Fibroblast of skin of left biceps (primary cell): ENCODE measurements at places on chromosomes 11 and 22.

GRCh38 chr22:28155808-28156207 lies 236.8 kb upstream of the PITPNB start:
- DNase-seq: no peak

GRCh38 chr11:57111619-57112018 lies 70.1 kb upstream of the LRRC55 start:
- no peak for DNase-seq

GRCh38 chr11:94856443-94856842 lies 88.3 kb downstream of the AMOTL1 start:
- DNase-seq: no peak

DNA sequence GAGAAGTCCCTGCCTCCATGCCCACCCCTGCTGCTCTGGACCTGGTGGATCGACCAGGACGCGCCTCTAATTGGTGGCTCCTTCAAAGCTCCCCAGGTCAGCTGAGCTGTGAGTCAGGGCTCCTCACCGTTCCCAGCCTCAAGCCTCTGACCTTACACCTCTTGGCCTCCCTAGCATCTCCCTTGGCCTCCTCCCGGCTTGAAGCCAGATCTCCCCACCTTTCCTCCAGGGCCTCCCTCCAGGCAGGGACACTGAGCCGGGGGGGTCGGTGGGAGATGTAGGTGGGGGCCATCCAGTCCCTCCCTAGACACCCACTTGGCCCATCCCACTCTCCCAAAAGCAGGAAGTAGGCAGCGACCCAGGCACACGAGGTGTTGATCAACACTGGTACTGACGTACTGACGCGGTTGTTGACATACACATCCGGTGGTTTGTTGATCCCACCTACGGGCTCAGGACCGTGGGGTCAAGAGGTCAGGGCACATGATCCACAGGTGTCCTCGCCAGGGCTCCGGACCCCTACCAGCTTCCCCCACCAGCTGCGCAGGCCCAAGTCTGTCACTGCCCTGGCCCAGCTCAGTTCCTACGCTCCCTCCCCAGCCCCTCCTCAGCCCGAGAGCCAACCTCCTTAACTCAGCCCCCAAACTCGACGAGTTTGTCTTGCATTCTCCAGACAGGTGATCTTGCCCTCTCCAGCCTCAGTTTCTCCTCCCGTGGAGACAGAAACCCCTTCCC lies 802 bp downstream of the ATG2A start:
- no peak for DNase-seq

DNA sequence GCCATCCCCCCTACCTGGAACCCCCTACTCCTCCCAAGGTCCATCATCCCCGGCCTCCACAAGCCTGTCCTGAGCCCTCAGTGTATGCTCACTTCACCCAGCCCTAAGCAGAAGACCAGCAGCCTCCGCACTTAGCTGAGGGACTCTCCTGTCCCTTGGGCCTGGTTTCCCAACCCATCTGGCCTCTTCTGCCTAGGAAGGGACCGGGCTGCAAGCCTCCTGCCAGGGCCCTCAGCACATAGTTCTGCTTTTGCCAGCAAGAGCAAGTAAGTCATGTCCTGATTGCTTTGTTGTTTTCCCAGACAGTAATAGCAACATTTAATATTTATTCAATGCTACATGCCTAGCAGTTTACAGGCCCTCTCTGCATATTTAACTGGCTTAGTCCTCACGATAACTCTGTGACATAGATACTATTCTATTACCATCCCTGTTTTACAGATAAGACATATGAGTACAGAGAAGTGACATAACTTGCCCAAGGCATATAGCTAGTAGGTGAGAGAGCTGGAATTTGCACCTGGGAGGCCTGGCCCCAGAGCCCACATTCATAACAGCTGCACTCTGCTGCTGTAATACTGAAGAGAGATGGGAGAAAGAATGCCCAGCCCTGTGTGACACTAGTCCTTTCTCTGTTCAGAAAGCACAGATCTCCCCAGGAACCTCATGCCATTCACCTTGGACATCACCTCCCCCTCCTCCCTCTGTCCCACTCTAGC lies 139.2 kb downstream of the PARVA start:
- no peak for DNase-seq
